ENCODE measurements at places on chromosomes 6 and 20.
A peak's percentile ranks its signal among the peaks of the same experiment; 100 is the strongest.

- no peak for DNase-seq
These were observed 47.0 kb downstream of the CDH4 start for GRCh38 chr20:61299104-61299503.

DNA sequence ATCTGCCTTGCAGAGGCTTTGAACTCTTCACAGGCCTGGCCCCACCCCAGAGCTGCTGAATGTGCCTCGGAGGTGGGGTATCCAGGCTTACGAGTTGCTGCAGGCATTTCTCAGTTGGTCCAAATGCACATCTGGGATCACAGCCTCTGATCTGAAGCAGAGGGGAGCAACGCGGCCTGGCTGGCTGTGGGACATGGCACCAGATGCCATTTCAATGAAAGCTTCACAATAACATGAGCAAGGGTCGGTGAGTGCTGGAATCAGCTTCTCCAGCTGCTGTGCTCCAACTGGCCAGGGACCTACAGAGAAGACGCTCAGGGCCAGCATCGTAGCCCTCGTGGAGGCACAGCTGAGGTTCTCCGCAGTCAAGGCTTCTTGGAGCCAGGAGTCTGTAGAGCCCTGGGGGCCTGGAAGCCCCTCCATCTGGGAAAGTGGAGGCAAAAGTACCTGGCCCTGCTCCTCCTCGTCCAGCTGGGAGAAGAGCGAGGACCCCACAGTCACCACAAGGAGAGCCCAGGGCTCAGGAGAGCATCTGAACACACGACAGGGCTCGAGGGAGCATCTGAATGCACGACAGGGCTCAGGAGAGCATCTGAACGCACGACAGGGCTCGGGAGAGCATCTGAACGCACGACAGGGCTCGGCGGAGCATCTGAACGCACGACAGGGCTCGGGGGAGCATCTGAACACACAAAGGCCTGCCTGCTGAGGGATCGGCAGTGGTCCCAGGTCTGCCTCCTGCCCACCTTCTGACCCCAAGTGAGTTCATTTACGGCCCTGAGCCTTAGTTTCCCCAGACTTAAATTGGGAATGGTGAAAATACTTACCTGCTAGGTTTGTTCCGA lies 165.2 kb downstream of the DLL1 start:
- DNase-seq, result no peak

DNA sequence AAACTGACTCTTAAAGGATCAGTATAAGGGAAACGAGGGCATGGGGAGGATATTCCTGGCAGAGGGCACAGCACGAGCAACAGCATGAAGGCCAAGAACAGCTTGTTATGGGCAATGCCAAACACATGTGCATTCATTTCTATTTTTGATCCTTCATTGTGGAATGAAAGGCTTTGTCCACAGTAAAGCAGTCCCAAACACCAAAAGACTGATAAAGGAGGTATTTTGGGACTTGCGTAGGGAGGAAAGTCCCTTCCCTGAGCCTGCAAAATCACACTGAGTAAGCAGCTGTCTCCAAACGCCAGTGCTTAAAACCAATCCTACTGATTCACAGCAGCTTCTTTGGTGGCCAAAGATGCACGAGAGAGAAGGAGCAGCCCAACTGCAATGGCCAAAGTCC lies 138.2 kb downstream of the UNC5CL start:
- no peak for DNase-seq

- DNase-seq, result no peak
These were observed 24.0 kb downstream of the SLC2A12 start for GRCh38 chr6:134028438-134028837.

DNA sequence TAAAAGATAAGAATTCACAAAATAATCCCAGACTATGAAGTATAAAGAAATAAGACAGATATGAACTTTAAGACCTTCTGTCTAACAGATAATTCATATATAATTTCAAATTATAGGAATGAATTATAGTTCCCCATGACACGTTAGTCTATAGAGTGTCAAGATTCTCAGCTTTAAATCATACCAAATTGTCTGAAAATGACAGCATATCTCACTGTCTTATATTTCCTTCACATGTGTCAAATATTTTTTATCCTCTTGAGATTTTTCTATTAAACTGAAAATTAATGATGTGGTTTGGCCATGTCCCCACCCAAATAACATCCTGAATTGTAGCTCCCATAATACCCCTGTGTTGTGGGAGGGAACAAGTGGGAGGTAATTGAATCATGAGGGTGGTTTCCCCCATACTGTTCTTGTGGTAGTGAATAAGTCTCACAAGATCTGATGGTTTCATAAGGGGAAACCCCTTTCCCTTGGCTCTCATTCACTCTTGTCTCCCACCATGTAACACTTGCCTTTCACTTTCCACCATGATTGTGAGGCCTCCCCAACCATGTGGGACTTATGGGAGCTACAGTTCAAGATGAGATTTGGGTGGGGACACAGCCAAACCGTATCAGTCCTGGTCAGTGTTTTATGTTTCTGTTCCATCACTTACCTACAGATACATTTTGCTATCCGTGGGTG lies 825.3 kb upstream of the GJE1 start:
- DNase-seq, result no peak

DNA sequence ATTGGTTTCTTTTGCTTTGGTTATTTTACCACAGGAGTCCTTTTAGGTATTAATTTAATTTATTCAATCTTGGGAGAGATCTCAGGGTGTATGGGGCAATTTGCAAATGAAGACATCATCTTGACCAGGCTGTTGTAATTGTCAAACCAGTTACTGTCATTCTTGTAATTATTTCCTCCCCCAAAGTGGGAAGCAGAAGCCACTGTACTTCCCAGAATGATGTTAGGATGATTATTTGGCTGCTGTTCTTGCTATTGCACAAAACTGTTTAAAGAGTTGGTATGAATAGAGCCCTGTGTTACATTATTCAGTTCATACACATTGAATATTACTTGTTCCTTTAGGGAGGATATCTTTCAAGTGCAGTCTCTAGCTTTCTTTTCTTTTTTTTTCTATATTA lies 1.7 kb downstream of the TAAR6 start:
- DNase-seq, result no peak

- no peak for DNase-seq
These were observed 49.0 kb downstream of the PTPRT start for GRCh38 chr20:43140726-43141125.

- DNase-seq, result no peak
These were observed 187.8 kb downstream of the MYLK4 start for GRCh38 chr6:2562721-2563451.

- DNase-seq, result peak; percentile 32
These were observed 33.8 kb upstream of the AIG1 start for GRCh38 chr6:143026696-143027449.

GRCh38 chr20:22993823-22994222 lies 41.3 kb upstream of the SSTR4 start:
- no peak for DNase-seq

DNA sequence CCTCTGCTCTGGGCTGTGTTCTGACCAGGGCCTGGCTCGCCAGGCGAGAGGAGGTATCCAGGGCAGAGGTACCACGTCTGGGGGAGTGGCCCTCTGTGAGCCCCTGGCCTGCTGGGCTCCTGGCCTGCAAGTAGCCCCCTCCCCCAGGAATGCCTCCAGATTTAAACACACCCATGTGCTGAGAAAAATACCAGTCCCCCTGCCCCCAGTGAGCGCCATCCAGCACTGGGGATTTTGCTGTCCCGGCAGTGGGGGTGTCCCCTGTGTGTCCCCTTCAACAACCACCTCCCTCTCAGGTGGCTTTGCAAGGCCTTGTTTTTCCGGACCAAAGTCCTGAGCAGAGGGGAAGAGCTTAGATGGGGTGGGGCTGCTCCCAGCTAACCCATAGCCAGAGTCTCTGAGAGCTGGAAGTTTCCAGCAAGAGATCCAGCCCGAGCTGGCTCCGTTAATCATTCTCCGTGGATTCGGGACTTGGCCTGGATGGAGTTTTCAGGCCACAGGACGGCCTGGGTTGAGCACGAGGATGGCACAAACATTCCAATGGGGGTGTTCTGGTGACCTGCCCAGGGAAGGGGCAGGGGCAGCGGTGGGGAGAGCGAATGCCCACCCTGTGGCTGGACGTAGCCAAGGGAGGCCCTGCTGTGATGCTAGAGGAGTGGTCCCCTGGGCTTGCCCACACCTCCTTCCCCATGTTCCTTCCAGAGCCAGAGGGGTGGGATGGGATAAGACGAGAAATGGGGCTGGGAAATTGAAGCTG lies 29.0 kb downstream of the PCK1 start:
- DNase-seq, result no peak

GRCh38 chr6:104326173-104327001 lies 533.3 kb downstream of the HACE1 start:
- DNase-seq, result peak; percentile 3

GRCh38 chr6:41353333-41353732 lies 17.9 kb downstream of the NCR2 start:
- no peak for DNase-seq

- DNase-seq, result no peak
These were observed 2.5 kb downstream of the TULP4 start for GRCh38 chr6:158314737-158315136.

- DNase-seq, result no peak
These were observed 250.3 kb downstream of the TTLL2 start for GRCh38 chr6:167575158-167575696.
